A549 (cell line): ENCODE measurements at places on chromosomes 3 and 15.
A peak's percentile ranks its signal among the peaks of the same experiment; 100 is the strongest.

- peak; percentile 67 for DNase-seq
Measured at GRCh38 chr3:75136100-75136897, 521.8 kb upstream of the CNTN3 start.

DNA sequence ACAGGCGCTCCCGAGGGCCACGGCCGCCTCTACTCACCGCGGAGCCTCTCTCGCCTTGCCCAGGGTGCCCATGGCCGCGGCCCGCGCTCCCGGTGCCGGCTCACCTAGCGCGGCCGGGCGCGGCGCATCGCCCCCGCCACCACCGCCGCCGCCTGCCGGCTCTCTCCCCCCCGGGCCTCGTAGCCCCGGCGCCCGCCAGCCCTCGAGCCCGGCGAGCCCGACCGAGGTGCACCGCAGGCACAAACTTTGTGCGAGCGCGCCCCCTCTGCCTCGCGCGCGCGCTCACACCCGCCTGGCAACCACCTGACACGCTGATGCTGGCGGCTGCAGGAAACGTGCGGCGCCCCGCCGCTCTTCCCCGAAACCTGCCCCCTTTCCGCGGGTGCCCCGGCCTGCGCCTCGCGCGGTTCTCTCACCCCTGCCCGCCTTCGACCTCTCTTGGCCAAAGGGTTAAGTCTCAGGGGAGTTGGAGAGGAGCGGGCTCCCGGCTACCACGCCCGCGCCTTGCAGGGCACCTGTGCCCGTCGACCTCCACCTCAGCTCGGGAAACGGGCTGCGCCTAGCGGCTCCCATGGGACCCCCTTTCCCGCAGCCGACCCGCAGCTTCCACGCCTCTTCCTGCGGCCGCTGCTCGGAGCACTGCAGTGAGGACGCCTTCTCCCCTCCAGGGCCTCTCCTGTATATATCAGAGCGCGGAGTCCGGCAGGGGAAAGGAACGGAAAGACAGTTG lies at the start of gene RASGRP1:
TSS of gene RASGRP1 (minus strand) at position 258 of the 730 bp plus-strand sequence. CDS start at position 72, 186 bp downstream.
- peak; percentile 18 for DNase-seq

DNA sequence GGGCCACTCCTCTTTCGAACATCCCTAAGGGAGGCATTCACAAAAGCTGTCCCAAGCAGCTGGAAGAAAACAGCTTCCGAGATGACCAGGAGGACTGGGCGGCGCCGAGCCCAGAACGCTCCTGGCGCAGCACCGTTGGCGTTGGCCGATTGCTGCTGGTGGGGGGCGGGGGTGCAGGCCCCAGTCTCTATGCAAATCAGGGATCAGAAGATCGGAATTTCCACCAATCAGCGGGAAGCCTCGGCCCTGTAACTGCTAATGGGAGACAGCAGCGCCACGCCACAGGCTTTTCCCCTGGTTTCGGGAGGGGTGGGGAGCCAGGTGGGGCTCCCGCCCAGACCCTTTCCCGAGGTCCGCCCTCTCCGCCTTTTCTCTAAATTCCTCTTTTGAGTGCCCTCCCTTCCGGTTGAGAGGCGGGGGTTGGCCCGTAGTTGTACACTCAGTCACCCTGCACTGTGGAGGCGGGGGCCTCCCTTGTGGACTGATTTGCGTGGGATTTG lies 27.0 kb downstream of the HMCES start:
- DNase-seq: no peak

GRCh38 chr3:58899159-58899952 lies 150.5 kb downstream of the CFAP20DC start:
- no peak for DNase-seq

DNA sequence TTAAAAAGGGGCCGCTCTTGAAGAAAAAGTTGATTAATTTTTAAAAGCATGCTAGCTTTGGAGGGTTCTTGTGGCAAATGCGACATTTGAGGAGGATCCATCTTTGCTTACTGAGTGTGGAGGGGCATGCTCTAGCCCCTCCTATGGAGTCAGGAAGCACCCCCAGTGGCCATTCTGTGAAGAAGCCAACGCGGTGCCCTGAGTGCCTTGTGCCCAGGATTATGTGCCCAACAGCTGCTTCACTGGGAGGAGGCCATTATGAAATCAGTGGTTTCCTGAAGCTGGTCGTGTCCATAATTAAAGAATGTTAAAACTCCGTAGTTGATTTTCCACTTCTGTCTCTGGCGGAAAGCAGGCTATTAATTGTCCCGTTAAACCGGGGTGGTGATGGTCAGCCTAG lies 69.1 kb upstream of the TNFAIP8L3 start:
- no peak for DNase-seq

DNA sequence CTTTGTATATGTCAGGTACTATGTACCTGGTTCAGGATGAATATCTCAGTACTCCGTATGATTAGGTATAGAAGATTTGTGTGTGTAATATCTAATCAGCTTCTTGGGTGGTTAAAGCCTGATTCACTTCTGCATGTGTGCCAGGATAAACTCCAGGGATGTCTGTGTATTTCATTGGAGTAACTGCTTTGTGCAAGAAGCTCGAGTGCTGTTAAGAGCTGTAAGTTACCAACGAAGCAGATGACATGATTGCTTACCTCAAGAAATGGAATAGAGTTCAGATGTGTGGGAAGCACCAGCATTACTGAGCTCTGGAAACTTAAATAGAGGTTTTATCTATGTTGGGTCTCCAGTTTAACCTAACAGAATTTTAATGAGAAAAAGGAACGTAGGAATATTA lies 23.7 kb downstream of the FAM98B start:
- DNase-seq: no peak
